ENCODE measurements at places on chromosomes 3 and 15.

DNA sequence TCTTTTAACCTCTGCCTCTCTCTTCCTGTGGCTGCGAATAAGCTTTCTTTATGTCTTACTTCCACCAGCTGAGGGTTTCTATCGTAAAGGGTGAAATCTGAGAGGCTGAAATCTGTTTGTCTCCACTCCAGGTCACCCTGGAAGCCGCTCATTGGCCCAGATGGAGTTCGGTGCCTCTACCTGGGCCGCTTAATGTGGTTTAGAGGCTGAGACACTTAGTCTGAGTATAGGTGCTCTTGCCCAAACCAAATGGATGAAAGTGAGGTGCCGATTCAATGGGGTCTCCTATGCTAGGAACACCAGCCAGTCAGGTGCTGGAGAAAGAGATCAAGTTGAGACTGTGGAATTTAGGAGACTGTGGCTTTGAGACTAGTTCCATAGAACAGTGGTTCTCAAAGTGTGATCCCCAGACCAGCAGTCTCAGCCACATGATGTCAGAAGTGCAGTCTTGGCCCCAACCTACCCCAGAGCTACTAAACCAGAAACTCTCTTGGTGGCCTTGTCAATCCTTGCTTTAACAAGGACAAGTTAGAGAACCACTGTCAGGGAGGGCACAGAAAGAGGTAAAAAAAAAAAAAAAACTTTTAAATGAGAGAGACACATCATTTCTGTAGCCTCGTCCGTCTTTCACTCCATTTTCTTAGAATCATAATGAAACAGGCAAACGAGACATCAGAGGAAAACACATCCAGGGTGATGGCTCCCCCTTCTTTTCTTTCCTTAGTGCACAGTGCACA, 54.9 kb upstream of the CCR2 start:
- no peak for DNase-seq

- DNase-seq: no peak
These were observed 5.3 kb downstream of the RBM15B start for GRCh38 chr3:51396401-51396800.

GRCh38 chr15:47661661-47662180, 55.6 kb upstream of the SEMA6D start:
- DNase-seq: no peak

DNA sequence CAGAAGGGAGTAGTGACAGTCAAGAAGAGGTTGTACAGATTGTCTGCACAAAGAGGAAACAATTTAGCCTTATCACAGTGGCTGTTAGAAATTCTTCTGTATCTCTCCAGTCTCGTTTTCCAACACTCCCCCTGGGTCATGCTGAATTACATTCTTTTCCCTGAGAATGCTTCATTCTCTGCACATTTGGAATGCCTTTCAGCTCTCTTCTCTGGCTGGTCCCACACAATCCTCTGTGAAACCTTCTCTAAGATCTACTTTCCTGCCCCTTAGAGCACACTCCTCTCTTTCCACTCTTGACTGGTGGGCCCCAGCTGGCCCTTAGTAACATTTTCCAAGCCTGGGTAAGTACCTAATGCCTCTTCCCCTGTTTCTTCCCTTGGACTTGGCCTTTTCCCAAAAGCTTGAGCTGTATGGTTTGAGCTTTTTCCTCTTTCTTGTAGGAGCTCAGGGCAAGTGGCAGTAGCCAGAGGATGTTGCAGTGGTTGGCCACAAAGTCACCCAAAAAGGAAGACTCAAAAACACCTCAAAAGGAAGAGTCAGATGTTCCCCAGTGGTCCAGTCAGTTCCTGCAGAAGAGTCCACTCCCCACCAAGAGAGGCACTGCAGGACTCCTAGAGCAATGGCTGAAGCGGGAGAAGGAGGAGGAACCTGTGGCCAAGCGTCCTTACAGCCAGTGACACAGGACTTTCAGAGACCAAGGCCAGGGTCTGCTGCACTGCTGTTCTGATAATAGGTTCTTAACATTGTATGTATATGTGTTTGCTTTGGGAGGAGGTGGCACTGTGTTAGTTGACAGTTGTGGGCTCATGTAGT, 25.7 kb downstream of the HMCES start:
- DNase-seq: no peak
